ENCODE measurements at places on chromosomes 4 and X.
A peak's percentile ranks its signal among the peaks of the same experiment; 100 is the strongest.

- DNase-seq, result no peak
Observed at GRCh38 chr4:2249526-2250356, 7.8 kb upstream of the HAUS3 start.

- DNase-seq, result peak; percentile 61
Observed at GRCh38 chr4:7003176-7003878, 39.8 kb upstream of the TADA2B start.

GRCh38 chrX:110964786-110965185 is 131.2 kb upstream of the PAK3 start:
- DNase-seq, result no peak

DNA sequence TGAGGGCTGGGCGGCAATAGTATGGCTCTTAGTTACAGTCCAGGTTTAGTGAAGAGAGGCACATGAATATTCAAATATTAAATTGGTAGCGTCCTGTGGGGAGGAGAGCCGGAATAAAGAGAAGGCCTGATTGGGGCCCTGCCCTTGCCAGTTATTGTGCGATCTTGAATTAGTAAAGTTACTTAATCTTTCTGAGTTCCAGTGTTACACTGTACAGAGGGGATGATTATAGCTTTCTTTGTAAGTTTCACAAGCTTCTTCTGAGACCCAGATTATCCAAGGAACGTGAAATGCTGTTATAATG is 1.2 kb downstream of the METAP1 start:
- no peak for DNase-seq

- DNase-seq, result no peak
Observed at GRCh38 chr4:34196375-34196774, 2047.9 kb downstream of the ARAP2 start.

- no peak for DNase-seq
Observed at GRCh38 chr4:38804654-38805295, at the start of gene TLR1. Gene TLR1 (minus strand): TSS chr4:38804791. CDS start chr4:38798831, 5,960 bp downstream.

DNA sequence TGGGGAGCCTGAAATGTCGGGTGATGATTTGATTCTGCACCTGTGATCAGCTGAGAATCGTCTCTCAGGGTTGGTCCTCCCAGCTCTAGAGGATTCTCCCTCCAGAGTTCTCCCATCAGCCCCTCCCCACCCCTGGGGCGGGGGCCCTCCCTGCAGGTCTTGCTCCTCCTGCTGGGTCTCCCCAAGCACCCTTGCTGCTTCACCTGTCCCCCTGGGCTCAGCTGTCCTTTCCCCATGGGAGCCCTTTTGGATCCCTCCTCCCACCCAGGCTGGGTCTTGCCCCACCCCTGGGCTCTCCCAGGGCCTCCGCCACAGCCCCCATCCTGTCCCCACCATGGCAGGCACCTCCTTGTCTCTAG is 22.2 kb downstream of the PSAPL1 start:
- no peak for DNase-seq

DNA sequence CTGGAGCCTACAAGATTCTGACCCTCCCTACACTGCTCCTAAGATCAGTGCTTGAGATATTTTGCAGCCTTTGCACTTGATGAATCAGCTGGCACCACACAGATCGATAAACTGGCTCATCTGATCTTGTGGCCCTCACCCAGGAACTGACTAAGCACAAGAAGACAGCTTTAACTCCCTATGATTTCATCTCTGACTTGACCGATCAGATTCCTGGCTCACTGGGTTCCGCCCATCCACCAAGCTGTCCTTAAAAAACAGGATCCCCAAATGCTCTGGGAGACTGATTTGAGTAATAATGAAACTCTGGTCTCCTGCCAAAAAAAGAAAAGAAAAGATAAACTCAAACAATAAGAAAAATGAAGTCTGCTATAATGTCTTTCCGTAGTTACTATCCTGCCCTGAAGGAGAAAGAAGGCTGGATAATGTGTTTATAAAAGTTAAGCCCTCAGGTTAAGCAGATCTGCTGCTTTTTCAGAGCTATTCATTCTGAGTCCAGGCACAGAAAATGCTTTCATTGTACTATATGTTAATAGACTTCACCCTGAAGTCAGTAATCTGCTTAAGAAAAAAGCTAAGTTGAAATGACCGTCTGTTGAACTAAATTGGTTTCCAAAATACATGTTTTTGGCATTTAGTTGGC is 795.2 kb downstream of the TRIML1 start:
- no peak for DNase-seq

GRCh38 chr4:181219783-181220416 is 1023.3 kb upstream of the TENM3 start:
- no peak for DNase-seq

- no peak for DNase-seq
Observed at GRCh38 chr4:165288639-165289422, 38.6 kb upstream of the MSMO1 start.

GRCh38 chrX:74292808-74293123 is 11.2 kb upstream of the ZCCHC13 start:
- no peak for DNase-seq

DNA sequence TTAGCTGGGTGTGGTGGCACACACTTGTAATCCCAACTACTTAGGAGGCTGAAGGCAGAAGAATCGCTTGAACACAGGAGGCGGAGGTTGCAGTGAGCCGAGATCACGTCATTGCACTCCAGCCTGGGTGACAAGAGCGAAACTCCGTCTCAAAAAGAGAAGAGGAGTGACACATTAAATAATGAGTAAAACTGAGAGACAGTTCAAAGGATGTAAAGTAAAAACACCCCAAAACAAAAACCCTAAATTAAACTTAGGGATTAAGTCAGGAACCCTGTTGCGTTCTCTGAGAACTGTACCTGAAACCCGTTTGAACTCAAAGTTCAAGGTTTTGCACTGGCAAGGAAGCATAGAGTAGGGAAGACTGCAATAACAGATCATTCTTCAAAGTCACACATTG is 141.7 kb downstream of the BRWD3 start:
- no peak for DNase-seq

DNA sequence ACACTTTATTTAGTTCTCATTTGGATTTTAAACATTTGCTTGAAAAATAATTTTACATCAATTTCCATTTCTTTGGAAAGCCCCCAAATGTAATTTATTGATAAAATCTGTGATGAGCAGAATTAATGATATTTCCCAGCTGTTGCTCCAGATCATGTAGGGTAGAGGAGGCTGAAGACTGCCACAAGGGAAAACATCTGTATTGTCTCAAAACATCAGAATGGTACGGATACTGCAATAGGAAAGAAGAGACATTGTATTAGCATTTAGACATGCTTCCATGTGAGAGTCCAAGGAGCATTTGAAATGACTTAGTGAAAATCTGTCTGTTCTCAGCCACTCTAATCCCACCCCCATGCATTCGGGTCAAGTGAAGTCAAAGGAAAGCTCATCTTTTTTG is 14.4 kb downstream of the ADH1A start:
- DNase-seq, result no peak

DNA sequence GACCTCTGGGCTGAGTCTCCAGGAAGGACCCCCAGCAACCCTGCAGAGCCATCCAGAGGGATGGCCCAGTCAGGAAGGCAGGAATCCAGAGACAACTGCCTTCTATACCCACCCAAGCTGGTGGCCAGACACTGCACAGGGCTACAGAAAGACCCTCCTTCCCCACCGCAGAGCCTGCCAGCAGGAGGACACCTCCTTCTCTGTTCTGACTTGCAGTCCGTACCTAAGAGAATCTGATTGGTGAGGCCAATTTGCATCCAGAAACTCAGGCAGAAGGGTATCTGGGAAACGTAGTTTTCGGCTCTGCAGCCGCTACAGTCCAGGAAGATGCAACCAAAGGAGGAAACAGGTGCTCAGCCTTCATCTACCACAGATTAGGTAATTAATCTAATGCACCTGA is 155.4 kb upstream of the FRG1 start:
- no peak for DNase-seq

GRCh38 chrX:72306851-72307645 is 1.3 kb upstream of the CITED1 start:
- no peak for DNase-seq

DNA sequence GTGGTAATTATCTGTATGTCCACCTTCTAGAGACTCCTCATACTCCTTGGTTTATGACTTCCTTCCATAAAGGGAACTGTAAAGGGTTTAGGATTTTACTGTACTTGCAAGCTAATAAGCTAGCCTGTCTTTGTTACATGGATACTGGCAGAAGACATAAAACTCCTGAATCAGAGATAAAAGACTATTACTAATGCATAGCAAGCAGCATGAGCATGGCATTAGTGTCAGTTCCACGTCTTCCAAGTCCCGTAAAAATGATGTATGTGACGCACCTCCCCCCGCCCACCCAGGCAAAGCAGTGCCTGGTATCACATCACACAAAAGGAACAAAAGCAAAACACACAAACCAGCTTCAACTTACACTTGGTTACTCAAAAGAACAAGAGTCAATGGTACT is 71.0 kb downstream of the SLC10A6 start:
- no peak for DNase-seq

DNA sequence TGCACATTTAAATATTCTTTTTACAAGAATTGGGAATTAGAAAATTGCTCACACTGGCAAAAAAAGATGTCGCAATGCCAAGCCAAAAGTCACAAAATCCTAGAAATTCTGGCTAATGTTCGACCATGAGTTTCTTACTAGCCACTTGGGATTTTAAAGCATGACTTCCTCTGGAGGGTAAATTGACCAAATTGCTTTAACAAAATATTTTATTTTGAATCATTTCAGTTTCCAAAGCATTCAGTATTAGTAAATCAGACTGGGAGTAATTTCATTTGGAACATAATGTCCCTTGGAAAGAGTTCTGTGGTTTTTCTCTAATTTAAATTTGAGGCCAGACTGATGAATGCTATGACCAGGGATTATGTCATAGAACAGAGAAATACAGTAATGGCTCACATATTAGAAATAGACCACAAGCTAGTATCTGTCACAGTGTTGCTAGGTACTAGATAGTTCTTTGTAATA is 7.6 kb upstream of the CXCL5 start:
- DNase-seq, result no peak

DNA sequence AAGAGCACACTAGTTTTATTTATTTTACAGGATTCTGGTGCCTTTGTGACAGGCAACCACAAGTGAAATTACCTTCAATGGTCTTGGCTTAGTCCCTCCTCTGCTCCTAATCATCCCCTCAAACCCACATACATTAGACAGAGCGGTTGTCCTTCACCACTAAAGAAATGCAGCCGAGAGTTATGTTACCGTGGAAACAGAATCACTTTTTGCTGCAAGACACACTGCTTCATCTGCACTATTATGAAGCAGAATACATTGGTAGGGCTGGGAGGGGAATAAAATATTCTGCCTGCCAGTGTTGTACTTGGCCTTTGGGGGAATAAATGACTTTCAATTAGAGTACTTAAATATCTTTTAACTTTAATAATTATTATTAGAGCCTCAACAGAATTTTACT is 75.2 kb downstream of the ARHGEF38 start:
- DNase-seq, result no peak
